NCI-H510A (cell line): ENCODE measurements at places on chromosomes 13 and 19.

GRCh38 chr13:110652231-110652730, 36.9 kb downstream of the NAXD start:
- no peak for DNase-seq

DNA sequence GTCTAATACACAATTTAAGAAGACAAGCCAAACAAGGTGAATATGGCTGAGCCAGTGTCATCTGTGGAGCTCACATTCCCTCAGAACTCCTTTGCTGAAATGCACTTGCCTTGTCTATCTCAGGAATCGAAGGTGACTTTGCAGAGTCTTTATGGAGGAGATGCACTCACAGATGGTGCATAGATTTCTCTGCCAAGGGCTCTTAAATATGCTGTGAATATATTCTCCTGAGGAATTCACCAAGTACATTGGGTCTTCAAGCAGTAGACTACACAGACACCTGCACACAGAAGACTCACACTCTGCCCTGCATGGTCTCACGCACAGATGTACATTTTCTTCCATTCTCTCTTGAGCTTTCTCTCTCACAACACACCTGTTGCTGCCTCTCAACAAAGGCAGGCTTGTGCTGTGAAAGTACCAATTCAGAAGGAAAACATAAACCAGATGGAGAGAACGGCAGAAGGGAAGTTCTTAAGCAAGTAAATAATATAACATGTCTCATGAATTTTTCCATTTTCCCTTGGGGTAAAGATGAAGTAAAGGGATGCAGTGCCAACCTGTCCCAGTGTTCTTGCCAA, 174.7 kb downstream of the DLEU7 start:
- no peak for DNase-seq

GRCh38 chr19:14683439-14683838, 6.4 kb upstream of the ZNF333 start:
- DNase-seq: no peak

DNA sequence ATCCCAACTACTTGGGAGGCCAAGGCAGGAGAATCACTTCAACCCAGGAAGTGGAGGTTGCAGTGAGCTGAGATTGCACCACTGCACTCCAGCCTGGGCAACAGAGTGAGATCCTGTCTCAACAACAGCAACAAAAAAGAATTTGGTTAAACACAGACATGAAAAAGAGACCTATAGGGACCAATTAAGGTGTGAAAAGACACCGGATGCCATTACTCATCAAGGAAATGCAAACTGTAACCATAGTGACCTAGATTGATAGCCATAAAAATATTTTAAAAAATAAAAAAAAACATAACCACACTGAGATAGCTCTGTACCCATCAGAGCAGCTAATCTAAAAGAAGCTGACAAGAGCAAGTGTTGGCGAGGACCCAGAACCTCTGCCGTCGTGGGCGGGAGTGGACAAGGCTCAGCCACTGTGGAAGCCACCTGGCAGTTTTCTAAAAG, 37.1 kb upstream of the ISYNA1 start:
- DNase-seq: no peak

GRCh38 chr13:89688918-89689317, 1658.6 kb upstream of the MIR17HG start:
- DNase-seq: no peak

- no peak for DNase-seq
These were observed 82.0 kb downstream of the SIPA1L3 start for GRCh38 chr19:37988758-37989635.

GRCh38 chr13:32624441-32624840, 38.2 kb downstream of the PDS5B start:
- DNase-seq: no peak

- no peak for DNase-seq
These were observed 30.0 kb upstream of the MBNL2 start for GRCh38 chr13:97192166-97192565.

DNA sequence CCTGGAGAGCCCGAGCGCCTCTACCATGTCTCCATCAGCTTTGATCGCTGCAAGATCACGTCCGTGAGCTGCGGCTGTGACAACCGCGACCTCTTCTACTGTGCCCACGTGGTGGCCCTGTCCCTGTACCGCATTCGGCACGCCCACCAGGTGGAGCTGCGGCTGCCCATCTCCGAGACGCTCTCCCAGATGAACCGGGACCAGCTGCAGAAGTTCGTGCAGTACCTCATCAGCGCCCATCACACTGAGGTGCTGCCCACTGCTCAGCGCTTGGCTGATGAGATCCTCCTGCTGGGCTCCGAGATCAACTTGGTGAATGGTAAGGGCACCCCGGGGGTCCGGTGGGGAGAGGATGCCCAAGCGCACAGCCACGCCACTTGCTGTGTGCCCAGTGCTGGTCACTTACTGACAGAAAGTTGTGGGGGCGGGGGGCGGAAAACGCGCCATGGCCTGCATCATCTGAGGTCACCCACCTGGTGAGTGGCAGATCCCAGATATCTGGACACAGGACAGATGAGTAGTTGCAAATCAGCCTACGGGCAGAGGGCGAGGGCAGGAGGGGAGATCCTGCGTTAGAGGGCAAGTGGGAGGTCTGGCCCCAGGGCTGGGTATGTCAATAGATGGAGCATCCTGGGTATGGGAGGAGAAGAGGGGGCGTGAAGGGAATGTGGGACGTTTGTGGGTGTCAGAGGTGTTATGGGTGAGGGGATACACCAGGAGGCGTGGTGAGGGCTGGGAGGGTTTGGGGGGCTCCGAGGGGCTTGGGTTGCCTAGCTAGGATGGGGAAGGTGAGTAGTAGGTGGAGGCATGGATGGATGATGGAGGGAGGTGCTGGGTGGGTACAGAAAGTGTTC, 9.8 kb downstream of the ZSWIM4 start:
- no peak for DNase-seq

DNA sequence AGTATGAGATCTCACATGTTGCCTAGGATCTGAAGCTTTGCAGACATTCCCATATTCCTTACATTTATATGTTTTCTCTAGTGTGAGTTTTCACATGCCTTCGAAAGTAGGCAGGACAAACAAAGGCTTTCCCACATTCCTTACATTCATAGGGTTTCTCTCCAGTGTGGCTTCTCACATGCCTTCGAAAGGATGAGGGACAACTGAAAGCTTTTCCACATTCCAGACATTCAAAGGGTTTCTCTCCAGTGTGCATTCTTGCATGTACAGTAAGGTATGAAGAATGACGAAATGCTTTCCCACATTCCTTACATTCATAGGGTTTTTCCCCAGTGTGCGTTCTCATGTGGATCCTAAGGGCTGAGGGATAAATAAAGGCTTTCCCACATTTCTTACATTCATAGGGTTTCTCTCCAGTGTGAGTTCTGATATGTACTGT, 14.2 kb downstream of the ZNF699 start:
- DNase-seq: no peak

DNA sequence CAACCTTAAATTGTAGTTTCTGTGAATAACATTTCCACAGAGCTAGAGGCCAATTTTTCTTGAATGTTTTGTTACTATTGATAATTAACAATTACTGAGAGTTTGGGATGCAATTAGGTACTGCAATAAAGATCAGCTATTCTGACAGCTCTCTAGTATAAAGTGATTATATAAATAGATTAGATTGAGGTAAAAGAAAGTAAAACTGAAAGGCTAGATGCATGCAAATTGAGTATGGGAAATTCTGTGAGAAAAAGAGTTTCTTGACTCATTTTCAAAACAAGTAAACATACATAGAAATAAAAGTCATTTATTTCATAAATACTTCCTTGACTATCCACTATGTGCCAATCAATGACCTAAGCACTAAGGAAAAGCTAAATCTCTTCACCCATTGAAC, 1087.5 kb upstream of the ATXN8OS start:
- no peak for DNase-seq

GRCh38 chr19:45040059-45040771, 1.4 kb downstream of the CLASRP start:
- DNase-seq: no peak
